ENCODE measurements at places on chromosomes 11 and 22.

GRCh38 chr11:15577519-15577918, 462.8 kb downstream of the INSC start:
- no peak for DNase-seq

DNA sequence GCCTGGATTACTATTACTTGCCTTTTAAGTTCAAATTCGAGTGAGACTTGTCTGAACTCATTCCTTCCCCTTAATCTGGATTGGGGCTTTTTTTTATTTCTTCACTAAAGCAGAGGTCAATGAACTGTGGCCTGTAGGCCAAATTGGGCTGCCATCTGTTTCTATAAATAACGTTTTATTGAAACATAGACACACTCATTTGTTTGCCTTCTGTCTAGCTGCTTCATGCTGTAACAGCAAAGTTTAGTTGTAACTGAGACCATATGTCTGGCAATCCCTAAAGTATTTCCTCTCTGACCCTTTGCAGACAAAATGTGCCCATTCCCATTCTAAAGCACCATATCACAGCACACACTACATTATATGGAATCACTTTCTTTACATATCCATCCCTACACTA, 207.9 kb upstream of the ISX start:
- DNase-seq = no peak

GRCh38 chr11:3745161-3745560, 52.2 kb downstream of the NUP98 start:
- DNase-seq = no peak

DNA sequence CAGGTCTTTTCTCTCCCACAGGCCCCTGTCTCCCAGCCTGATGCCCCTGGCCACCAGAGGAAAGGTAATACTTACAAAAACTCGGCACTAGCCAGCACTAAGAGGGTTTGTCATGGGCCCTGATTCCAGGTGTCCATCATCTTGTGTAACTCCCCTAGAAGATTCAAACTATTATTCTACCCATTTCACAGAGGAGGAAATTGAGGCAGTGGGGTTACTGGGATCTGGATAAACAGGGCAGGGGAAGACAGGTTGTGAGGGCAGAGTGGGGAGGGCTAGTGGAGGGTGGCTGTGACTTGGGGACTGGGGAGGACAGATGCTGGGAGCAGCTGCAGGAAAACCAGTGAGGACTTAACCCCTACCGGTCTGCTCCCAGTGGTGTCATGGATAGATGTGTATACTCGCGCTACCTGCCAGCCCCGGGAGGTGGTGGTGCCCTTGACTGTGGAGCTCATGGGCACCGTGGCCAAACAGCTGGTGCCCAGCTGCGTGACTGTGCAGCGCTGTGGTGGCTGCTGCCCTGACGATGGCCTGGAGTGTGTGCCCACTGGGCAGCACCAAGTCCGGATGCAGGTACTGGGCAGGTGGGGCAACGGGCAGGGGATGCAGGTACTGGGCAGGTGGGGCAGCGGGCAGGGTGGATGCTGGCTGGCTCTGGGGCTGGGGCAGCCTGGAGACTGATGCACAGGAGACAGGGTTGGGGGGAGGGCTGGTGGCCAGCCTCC, 1.2 kb downstream of the VEGFB start:
- DNase-seq = no peak

- no peak for DNase-seq
Observed at GRCh38 chr11:77106759-77107158, 4.1 kb downstream of the OMP start.

GRCh38 chr11:102516179-102516578, 14.4 kb downstream of the MMP7 start:
- DNase-seq = no peak

Measured in GM12864 (cell line).